Epithelial cell of umbilical artery (primary cell): ENCODE measurements at places on chromosomes 16 and 17. TPM values are rescaled to one million over a fixed set of nuclear protein-coding genes. Genes with fewer than 3 reads are reported as not detected.

The CHMP6 gene
- total RNA-seq, result 16.6 and 18.8 TPM in 2 replicates

The ACD gene
- 18.2 and 20.5 TPM in 2 replicates for total RNA-seq

The ASB16 gene
- total RNA-seq, result not detected in 2 replicates

The CLDN9 gene
- total RNA-seq, result not detected in 2 replicates

The SPNS2 gene
- 17.3 and 19.2 TPM in 2 replicates for total RNA-seq

The CDC42EP4 gene
- total RNA-seq, result 10.7 and 16.1 TPM in 2 replicates

The ATP2A1 gene
- under 0.01 and 0.30 TPM in 2 replicates for total RNA-seq

The METTL2A gene
- 22.4 and 31.3 TPM in 2 replicates for total RNA-seq

The ATAD5 gene
- 3.6 and 4.4 TPM in 2 replicates for total RNA-seq

The USH1G gene
- not detected in 2 replicates for total RNA-seq

The C17orf78 gene
- not detected in 2 replicates for total RNA-seq
